Suppressor macrophage treated with lipopolysaccharide for 1 hour (primary cell): ENCODE measurements at places on chromosomes 2 and 18.

GRCh38 chr2:149579972-149580882 lies 7.3 kb downstream of the MMADHC start:
- DNase-seq, result no peak

DNA sequence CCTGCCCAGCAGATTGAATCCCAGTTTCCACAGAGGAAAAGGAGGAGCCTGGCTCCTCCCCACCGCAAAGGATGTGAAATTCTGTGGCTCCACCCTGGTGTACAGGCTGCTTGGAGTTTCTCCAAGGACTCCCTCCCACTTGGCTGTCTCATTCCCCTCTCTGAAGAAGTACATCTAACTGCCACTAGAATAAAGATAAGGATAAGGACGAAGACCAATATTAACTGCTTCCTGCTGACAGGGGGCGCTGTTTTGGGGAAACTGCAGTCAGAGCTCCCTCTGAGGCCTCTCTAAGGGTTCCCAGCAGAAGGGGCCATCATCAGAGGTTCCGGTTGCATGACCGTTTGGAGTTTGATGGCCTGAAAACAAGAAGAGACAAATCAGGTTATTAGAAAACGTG lies 790.9 kb downstream of the CPS1 start:
- DNase-seq, result no peak

DNA sequence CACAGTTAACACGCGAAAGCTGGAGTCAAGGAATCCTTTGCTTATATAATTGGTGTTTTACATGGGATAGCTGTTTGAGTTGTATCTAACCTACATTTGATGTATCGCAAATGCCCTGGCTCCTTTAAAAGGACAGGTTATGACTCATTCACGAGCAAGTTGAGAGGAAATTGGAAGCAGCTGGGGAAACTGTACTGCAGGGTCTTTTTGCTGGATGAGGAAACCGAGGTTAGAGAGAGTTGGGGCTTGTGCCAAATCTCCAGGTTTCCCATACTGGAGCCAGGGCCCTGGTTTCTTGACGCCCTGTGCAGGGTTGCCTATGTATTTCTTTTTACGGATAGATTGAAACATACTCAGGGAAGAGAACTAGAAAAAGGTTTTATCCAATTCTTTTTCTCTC lies 60.0 kb upstream of the SPTBN1 start:
- no peak for DNase-seq

GRCh38 chr2:137255990-137256389 lies 490.6 kb downstream of the THSD7B start:
- DNase-seq, result no peak

DNA sequence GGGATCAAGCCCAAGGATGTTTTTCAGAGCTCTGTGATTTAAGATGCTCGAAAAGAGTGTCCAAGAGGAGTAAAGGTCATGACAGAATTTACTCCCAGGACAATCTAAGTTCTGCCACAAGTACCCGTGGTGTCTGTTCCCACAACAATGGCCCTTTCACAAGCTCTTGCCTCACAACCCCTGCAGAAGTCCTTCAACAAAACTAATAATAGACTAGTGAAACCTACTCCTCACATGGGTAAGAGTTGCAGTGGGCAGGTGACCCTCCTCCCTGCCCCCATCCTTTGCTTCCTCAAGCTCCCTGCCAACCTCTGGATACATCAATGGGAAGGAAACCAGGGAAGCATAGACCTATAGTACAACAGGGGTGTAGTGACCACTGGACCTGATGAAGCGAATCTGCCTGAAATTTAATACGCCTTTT lies 34.9 kb downstream of the PTCD3 start:
- no peak for DNase-seq

DNA sequence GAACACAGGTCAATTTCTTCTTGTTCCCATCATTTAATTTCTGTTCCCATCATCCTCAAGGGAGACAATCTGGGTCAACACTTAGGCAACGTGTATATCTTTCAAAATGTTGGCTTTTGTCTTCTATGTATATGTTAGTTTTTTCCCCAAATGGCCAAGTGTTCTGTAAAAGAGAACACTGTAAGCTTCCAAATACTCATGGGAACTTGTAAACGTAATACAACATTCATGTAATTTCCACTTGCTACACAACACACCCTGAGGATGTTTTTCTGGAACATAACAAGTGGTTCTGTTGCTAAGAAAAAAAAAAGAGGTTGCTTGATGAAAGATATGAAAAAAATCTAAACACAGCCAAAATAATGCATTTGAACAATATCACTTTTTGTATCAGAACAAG lies 149.1 kb downstream of the ATAD2B start:
- no peak for DNase-seq
